ENCODE measurements at places on chromosomes 7 and 10.

GRCh38 chr7:45347804-45348203 lies 190.2 kb downstream of the RAMP3 start:
- DNase-seq, result no peak

DNA sequence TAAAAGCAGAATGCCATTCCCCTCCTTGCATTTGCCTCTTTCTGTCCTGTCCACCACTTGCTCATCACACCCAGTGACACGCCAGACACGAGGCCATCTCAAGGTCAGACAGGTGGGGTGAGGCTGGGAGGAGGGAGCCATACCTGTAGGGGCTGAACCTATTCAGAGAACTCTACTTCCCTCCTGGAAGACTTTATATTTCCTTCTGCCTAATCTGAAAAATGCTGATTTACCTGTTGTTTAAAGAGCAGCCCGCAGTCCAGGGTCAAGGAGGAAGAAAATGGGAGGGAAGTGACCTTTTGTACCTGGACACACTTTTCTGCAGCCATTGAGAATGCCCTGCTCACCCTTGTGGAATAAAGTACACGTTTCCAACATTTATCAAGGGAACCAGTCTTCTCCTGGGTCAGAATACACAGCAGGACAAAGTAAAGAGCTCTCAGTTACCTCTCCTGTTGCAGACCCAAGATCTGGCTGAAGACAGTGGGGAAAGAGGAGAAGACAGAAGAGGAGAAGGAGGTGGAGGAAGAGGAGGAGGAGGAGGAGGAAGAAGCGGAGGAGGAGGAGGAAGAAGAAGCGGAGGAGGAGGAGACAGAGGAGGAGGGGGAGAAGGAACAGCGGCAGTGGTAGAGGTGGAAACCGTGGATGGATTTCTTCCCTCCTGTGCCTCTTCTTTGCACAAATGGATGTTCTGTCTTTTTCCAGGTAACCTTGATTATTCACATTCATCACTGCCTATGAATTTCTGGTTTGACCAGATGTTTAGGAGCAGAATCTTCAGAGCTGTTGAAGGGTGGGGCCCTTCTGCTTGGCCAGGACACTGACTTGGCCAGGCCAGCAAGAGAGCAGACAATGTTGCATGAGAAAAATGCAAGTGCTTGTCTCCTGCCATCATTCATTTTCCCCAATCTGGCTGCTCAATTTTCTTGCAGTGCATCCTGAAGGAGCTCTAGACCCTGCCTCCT lies 1.2 kb upstream of the BLNK start:
- no peak for DNase-seq

DNA sequence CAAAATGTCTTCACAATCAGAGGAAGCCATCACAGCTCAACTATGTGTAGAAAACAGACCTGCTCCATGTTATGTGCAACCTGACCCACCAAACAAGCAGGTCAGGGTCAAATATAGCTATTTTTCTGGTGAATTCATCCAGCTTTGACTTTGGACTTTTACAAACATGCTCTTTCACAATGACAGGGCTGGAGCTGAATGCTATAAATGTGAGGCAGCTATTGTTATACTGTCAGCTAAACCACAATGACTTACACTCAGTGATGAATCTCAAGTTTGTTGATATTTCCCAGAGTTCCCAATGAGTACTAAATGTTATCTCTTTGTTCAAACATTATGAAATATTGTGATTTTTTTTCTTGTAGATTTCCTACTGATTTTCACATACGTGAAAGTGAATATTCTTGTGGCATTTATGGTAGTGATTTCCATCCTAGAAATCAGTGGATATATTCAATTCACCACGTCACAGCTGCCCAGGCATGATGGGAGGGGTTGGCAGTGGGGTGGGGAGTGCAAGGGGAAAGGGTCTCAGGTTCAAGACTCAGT lies 2.5 kb upstream of the ITIH2 start:
- no peak for DNase-seq

DNA sequence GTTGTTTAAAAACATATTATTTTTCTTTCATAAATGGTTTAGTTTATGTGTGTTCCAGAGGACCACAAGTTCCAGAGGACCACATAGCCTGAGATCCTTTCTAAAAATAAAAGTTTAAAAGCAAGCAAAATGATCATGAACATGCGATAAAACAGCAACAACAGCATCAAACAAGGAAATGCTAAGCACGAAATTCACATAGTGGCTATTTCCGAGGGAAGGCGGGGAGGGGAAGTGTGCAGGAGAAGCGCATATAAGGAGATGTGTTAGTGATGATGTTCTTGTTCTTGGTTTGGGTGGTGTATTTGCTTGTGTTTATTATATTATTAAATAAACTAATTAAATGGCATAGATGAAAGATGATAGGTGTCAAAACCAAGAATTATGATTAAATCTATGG lies 1.2 kb downstream of the TBATA start:
- no peak for DNase-seq
